ENCODE measurements at places on chromosomes 11 and 22. TPM values are rescaled to one million over a fixed set of nuclear protein-coding genes. Genes with fewer than 3 reads are reported as not detected.

Gene OR8U1
- not detected for total RNA-seq

Gene H19
- total RNA-seq = 349 TPM

Gene ARCN1
- total RNA-seq = 77.0 TPM

Gene SCN2B
- total RNA-seq = 1.1 TPM
